ENCODE measurements at places on chromosomes 7 and 10. TPM values are rescaled to one million over a fixed set of nuclear protein-coding genes. Genes with fewer than 3 reads are reported as not detected.

PVRIG gene
- 70.9 TPM for total RNA-seq

PNLIP gene
- total RNA-seq: not detected

RBM20 gene
- total RNA-seq: 0.13 TPM

LBX1 gene
- not detected for total RNA-seq

SDK1 gene
- total RNA-seq: 0.45 TPM

MACC1 gene
- total RNA-seq: not detected

TBC1D12 gene
- 0.17 TPM for total RNA-seq

TMEM236 gene
- 0.05 TPM for total RNA-seq

CHN2 gene
- total RNA-seq: 5.3 TPM

CALML5 gene
- total RNA-seq: not detected

FOXP2 gene
- not detected for total RNA-seq

Measured in activated naive CD4-positive, alpha-beta T cell treated with anti-CD3 and anti-CD28 coated beads, Interleukin-2, amount 10 ng/mL, durations not matched to agents 5 hours and 36 hours (primary cell).